Fibroblast of skin of right quadriceps (primary cell): ENCODE measurements at places on chromosomes 1 and 21.

GRCh38 chr1:186492531-186493291, 31.8 kb upstream of the PDC start:
- no peak for DNase-seq

GRCh38 chr1:60637651-60638050, 444.7 kb upstream of the NFIA start:
- DNase-seq, result no peak

- no peak for DNase-seq
Measured at GRCh38 chr1:84387480-84388163, 10.7 kb upstream of the DNASE2B start.

- DNase-seq, result no peak
Measured at GRCh38 chr1:50271337-50271736, 151.9 kb downstream of the DMRTA2 start.

DNA sequence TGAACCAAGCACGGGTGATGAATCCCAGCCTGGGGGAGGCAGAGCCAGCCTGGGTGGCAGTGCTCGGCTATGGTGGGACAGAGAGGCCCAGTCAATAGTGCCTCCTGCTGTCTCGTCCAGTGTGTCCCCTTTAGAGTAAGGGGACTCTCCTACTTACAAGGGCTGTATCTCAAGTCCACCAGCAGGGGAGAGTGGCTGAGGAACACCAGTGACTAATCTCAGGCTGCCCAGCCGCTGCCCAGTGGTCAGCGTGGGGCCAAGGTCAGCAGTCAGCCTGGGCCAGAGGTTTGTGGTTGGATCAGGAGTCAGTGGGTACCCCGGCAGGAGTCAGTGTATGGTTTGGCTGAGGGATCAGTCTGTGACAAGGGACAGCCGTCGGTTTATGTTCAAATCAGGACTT, 109.2 kb upstream of the RUNX3 start:
- no peak for DNase-seq

- DNase-seq, result no peak
Measured at GRCh38 chr1:31786366-31787060, 22.4 kb upstream of the ADGRB2 start.

DNA sequence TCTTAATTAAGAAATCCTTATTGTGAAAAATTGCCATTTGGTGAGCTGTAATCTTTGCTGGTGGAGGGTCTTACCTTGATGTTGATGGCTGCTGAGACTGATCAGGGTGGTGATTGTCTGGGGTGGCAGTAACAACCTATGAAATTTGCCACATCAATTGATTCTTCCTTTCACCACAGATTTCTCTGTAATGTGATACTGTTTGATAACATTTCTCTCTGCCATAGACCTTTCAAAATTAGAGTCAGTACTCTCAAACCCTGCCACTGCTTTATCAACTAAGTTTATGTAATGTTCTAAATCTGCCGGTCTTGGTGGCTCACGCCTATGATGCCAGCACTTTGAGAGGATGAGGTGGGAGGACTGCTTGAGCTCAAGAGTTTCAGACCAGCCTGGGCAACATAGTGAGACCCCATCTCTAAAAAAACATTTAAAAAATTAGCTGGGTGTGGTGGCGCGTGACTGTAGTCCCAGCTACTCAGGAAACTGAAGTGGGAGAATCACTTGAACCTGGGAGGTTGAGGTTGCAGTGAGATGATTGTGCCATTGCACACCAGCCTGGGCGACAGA, 5.0 kb downstream of the KPNA6 start:
- no peak for DNase-seq
